ENCODE measurements at places on chromosomes 5 and 9. TPM values are rescaled to one million over a fixed set of nuclear protein-coding genes. Genes with fewer than 3 reads are reported as not detected.

The GOLM1 gene
- total RNA-seq: 69.8 TPM

The ACOT12 gene
- total RNA-seq: not detected

The IL4 gene
- not detected for total RNA-seq

The PRSS3 gene
- 66.3 TPM for total RNA-seq

The SLC36A2 gene
- total RNA-seq: not detected

The ACTBL2 gene
- total RNA-seq: 0.07 TPM

The STPG3 gene
- total RNA-seq: not detected

The FRMD3 gene
- total RNA-seq: 0.89 TPM

The PCDHGB5 gene
- 0.15 TPM for total RNA-seq

The ALAD gene
- total RNA-seq: 14.0 TPM

The FOXD4L5 gene
- 0.61 TPM for total RNA-seq

The COL15A1 gene
- 0.15 TPM for total RNA-seq

The MELK gene
- total RNA-seq: 63.2 TPM

The RAPGEF1 gene
- total RNA-seq: 43.0 TPM

The RELL2 gene
- 8.7 TPM for total RNA-seq

The KIAA1958 gene
- total RNA-seq: 18.5 TPM

The LCN12 gene
- total RNA-seq: 4.2 TPM

The FOXD4 gene
- total RNA-seq: 2.8 TPM

The FAM120A gene
- 122 TPM for total RNA-seq

The TRPM6 gene
- 0.44 TPM for total RNA-seq

The ASS1 gene
- total RNA-seq: 92.6 TPM

The IL3 gene
- total RNA-seq: not detected

Measured in HCT116 (cell line).